Stimulated activated CD4-positive, alpha-beta T cell treated with anti-CD3 and anti-CD28 coated beads, Interleukin-1b, Interleukin-23, amount 100 ng/mL, for 1 hour (primary cell): ENCODE measurements at places on chromosomes 5 and 9.
A peak's percentile ranks its signal among the peaks of the same experiment; 100 is the strongest.

DNA sequence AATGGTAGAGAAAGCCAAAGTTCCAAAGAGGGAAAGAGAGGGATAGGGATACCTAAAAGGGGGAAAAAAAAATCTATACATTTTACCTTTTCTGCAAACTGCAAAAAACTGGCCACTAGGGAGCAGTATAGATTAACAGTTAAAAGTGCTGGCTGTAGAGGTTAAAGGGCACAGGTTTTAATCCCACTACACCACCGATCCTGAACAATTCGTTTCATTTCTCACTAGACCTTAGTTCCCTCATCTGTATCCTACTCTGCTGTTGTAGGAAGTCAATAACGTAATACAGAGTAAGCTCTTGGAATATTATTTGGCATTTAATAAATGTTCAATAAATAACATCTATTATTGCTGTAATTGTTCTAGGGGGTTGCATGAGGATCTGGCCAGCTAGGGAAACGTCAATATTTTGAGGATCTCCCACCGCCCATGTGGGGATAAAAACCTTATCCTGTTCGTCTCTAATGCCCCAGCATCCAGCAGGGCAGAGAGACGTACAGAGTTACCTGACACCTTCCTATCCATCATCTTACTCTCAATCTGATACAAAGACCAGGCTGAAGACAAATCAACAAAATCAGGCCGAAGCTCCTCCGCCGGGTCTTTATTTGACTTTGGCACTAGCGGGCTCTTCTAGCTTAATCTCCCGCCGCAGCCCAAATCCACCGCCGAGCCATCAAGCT is 757 bp downstream of the CDC26 start:
- DNase-seq: no peak

- DNase-seq: no peak
These were observed 173.4 kb downstream of the DNAH5 start for GRCh38 chr5:13771011-13771571.

- DNase-seq: no peak
These were observed 11.6 kb downstream of the C9orf57 start for GRCh38 chr9:72048850-72049249.

DNA sequence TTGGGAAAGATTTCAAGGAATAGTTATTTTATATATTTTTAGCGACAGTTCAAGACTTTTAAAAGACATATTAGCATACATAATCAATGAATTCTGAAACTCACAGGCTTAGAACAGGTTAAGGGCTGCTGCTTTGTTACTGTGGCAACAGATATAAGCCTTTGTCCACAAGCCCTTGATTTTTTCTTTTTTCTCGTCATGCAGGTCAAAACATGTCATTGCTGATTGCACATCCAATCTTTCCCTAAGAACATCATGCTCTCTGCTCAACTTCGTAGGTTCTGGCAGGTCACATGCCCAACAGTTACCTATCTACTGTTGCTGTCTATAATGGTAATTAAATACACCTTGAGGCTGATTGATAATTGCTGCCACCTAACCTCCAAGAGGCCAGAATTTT is 172.5 kb upstream of the PTPRD start:
- no peak for DNase-seq

DNA sequence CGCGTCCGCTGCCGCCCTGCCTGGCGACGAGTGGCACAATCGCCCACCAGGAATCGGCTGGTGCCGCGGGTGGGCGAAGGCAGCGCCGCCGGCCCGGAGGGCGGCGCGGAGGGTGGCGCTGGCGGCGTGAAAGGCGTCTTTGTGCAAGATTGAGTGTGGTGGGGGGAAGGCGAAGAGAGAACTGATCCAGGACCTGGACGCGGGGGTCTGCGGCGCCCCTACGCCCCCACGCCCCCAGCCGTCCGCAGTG is 4.6 kb upstream of the RGMB start:
- DNase-seq: no peak

DNA sequence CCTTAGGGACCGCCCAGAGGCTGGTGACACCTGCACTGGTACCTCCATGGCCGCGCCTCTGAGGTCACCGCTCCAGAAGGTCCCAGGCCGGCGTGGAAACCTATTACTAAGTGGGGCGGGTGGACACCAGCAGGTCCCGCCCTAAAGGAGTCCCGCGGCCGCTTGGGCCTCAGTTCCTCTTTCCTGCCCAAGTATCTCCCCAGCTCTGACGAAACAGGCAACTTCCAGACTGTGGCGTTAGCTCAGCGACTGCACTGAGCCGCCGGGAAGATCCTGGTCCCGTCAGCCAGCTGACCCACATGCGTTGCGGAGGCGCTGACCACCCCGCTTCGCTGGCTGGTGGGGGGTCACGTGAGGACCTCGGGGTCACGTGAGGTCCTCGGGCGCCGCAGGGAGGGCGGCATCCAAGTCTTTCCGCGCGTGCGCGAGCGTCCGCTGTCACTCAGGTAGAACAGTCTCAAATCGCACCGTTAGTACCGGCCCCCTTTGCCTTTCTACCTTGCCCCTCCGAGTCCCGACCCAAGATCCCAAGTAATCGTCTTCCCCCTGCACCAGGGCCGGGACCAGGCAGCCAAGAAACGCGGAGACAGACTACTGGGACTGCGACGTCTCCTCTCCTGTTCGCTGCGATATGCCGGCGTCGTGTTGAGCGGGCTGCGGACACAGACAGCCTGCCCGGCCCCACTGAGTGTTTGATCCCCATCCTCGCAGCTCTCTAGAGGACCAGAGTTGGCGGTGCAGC is 53.7 kb upstream of the KDM4C start:
- DNase-seq: peak; percentile 30

DNA sequence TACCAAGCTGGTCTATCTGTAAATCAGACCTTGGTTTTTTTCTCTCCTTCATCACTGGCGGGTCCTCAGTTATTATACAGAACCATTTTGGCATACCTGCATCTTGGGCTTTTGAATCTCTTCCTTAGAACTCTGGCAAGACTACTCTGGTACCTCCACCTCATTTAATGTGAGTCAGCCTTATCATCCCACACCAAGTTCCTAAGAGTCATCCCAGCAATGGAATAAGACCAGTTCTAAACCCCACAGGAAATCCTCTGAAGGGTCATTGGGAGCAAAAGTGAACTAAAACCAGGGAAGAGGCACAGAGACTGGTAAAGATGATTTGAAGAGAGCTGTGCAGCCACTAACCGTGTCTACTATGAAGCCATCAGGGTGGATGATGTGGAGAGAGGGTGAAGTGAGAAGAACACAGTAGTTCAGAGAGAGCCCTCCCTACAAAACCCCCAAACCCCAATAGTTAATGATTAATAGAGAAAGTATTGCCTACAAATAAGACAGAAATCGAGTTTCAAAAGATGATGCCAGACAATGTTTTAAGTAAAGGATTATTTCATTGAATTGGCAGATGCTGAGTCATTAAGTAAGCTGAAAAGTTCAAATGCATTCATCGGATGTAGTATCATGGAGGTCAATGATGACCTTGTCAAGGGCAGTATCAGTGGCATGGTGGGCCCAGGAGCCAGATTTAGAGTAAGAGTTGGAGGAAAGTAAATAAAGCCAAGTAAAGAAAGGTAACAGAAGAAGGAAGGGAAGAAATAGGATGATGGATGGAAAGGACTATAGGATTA is 85.4 kb downstream of the PCSK1 start:
- no peak for DNase-seq

GRCh38 chr9:114928136-114928535 is 2.3 kb downstream of the TNFSF8 start:
- DNase-seq: no peak

- DNase-seq: no peak
These were observed 70.1 kb upstream of the FSTL4 start for GRCh38 chr5:133682451-133682850.

DNA sequence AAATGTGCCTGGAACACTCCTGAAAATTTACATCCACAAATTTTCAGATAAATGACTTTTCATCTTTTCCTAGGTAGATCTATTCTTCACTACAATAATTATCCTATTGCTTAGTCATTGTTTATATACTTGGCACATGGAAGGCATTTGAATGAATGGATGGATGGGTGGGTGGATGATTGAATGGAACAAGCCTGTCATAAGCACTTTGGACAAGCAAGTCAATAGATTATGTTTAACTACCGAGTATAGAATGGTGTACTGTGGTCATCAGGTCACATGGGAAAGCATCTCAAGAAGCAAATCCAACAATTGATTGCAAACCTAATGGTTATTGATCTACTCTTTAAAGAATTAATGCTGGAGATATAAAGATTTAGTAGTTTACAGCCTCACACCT is 114.4 kb upstream of the DMRTA1 start:
- DNase-seq: no peak

DNA sequence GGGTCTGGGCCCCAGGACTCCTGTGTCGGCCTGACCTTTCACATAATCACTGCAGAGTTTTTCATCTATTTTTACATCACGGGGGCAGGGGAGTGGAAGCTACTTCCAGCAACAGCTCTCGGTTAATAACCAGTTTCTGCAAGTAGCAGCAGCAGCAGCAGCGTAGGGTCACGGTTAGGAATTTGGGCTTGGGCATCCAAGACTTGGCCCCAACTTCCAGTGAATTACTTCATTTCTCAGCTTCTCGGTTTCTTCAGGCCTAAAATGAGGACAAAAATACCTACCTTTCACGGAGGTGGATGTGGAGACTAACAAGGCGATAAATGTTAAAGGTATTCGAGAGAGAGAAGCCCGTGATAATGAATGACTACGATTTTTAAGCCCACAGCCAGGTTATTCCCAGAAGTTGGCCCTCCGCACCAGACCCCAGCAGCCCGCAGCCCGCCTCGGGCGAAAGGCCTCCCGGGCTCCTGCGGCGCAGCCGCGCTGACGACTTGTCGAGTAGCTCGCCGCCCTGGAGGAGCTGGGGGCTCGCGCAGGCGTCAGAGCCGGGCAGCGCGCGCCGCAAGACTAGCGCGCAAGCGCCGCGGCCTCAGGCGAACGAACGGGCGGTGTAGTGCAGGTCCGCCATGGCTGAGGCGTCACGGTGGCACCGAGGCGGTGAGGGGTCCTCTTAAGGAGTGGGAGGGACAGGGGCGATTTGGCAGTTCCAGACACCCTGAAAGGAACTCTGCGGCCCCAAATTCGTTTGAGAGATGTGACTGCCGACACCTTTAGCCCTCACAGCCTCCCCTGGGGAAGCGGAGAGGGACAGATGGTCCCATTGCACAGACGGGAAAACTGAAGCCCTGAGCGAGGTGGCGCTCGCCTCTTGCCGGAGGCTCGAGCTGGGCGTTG is at the start of gene PKD2L2:
Gene PKD2L2, plus strand, starts transcription at position 595 of the 897 bp plus-strand sequence. Its CDS starts 35 bp downstream, at position 630.
- peak; percentile 34 for DNase-seq

GRCh38 chr5:109060378-109061025 is 312.8 kb downstream of the FER start:
- no peak for DNase-seq

DNA sequence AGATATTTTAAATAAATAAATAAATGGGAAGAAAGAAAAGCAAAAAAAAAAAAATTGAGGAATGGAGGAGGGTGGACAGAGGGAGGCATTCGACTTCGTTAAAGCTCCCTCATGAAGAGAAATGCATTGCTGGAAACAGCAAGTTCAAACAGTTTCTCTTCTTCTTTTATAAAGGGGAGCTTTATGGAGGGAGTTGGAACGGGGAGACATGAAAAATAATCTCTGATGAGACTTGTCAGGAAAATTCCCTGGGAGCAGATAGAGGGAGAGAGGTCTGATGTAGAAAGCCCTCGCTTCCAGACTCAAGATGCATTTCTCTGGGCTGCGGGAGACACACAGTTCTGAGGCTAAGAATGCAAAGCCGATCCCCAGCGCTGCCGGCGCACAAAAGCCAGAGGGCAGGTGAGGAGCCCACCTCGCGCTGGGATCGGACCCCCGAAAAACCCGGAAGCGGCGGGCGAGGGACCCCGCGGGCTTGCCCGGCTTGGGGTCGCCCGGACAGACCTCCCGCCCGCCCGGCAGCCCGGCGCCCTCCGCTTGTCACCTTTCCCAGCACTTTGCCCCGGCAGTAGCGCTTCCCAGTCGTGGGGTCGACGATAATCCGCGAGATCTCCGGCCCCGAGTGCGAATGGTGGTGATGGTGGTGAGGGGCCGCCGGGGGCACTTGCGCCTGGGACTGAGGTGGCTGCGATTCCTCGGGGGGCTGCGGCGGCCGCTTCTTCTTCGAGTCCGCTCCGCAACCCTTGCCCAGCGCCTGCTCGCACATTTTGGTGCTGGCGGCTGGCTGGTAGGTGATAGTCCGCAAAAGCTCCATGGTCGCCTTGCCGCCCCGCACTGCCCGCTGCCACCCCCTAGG is 512 bp downstream of the PLK2 start:
- no peak for DNase-seq

DNA sequence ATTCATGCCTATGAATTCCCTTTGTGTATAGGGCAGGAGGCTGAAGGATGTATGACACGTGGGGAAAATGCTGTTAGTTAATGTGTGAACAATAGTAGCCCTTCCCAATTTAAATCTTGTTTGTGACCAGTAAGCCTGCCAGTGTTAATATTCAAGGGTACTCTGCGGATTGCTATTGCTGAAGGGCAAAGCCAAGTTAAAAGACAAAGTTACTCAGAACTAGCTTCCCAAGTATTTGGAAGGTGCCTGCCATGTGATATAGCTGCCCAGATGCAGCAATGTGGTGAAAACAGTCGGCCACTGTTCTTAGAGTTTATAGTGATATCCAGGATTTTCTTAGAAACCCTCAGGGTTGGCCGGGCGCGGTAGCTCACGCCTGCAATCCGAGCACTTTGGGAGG is 34.6 kb downstream of the MARVELD2 start:
- no peak for DNase-seq

DNA sequence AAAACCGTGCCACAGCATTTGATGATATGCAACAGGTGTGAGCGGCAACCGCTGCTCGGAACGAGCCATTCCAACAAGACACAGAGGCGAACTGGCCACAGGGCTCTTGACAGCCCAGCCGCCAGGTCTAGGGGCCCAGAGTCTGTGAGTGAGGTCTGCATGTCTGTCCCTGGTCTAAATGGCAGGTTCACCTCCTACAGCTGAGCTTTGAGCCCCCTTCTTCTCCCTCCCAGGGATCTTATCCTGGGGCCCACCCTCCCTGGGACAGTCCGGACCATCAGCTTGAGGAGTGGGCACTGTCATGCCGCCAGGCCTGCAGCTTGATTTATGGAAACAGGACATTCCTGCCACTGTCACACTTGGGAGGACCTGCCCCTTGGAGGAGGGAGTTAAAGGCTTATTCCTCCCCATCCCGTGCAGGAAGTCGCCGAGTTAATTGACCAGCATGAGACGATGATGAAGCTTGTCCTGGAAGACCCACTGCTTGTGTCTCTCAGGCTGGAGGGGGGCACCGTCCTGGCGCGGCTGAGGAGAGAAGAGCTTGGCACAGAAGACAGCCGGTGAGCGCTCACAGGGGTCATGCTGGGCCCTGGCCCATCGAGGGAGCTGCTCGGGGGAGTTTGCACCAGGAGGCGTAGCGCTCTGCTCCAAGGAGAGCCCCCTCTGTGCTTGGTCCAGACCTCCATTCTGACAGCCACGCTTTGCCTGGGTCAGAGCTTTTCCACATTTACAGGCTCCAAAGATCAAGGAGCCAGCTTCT is 35.5 kb upstream of the LRRC14B start:
- no peak for DNase-seq

DNA sequence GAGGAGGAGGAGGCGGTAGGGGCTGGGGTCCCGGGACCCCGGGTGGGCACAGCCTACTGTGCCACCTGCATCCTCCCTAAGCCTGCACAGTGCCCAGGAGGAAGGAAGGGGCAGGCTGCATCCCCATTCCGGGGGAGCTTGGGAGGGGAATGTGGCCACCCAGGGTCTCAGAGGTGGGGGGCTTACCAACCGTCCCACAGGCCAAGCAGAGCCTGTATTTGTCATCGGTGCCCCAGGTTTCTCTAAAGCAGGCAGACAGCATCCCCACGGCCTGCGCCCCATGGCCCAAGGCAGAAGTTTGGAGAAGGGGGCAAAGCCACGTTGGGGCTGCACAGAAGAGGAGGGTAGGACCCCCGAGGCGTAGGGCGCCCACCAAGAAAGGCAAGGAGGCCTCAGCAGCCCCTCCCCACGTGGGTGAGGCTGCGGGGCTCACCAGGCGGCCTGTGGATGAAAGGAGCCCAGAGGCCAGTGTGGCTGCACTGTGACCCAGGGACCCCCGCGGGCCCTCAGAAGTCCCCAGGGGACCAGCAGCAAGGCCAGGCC is 507 bp upstream of the GPSM1 start:
- no peak for DNase-seq
